Chondrocyte (in vitro differentiated cells): ENCODE measurements at places on chromosomes 6 and 20. TPM values are rescaled to one million over a fixed set of nuclear protein-coding genes. Genes with fewer than 3 reads are reported as not detected.

DNA sequence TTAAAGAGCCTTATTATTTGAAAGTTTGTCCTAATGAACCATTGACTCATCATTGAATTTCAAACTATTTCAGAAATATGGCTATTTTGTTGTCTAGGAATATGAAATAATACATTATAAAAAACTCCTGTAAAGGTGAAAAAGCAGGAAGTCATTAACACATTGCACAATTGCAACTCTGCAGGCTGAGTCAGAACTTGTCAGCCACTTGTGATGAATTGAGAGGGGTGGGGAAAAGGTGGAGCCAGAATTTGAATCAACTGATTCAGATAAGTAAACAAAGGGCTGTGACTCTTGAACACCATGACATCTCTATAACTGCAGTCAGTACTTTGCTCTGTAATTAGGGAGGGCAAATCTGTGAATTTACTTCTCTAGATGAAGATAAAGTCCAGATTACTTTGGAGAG is 6.0 kb downstream of the C6orf141 start:
- DNase-seq, result no peak

- DNase-seq, result no peak
Measured at GRCh38 chr6:30062471-30063178, 1.6 kb downstream of the POLR1H start.

DNA sequence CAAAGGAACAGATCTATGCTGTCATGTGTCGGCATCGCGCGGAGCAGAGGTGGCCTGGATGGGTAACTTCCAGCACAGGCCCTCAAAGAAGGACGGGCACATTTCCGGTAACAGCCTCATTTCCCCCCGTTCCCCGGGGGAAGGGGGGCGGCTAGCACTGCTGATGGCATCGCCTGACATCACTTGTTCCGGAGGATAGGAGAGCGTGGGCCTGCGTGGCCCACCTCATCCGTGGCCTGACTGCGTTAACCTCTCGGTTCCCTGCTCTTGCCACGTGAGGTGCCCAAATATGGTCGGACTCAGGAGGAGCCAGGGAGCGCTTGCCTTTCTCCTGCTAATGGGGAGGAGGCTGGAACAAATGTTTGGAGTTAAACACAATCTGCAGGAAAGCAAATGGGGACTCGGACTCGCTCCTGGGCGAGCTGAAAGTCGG is at the start of gene AKAP12:
AKAP12 (plus strand) TSS at position 365 of the 433 bp plus-strand sequence. CDS start 596 bp downstream, outside the sequence.
- DNase-seq, result no peak

DNA sequence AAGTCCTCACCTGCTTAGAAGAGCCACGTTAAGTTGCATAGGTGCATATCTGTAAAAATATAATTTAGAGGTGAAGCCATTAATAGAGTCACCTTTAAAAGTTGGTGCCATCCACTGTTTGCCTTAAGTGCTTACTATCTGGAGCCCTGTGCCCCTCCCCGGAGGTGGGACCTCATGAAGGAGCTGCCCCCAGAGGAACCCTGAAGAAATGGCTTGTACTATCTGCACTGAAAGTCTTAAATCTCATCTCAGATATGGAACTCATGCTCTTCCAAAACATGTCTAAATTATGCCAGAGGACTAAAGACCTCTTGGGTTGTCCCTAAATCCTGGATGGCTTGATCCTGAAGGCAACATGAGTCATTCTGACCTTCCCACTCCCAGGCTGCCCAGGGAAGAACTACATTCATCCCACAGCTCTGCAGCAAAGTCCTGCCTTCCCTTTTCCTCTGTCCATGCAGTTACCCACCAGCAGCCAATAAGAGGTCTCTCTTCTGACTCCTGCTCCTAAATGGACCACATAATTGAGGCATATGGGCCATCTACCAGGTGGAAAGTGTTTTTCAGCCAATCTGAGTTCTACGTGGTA is 85.3 kb downstream of the ASXL1 start:
- DNase-seq, result no peak

GRCh38 chr20:24657196-24657595 is 187.8 kb downstream of the SYNDIG1 start:
- peak; percentile 47 for DNase-seq

DNA sequence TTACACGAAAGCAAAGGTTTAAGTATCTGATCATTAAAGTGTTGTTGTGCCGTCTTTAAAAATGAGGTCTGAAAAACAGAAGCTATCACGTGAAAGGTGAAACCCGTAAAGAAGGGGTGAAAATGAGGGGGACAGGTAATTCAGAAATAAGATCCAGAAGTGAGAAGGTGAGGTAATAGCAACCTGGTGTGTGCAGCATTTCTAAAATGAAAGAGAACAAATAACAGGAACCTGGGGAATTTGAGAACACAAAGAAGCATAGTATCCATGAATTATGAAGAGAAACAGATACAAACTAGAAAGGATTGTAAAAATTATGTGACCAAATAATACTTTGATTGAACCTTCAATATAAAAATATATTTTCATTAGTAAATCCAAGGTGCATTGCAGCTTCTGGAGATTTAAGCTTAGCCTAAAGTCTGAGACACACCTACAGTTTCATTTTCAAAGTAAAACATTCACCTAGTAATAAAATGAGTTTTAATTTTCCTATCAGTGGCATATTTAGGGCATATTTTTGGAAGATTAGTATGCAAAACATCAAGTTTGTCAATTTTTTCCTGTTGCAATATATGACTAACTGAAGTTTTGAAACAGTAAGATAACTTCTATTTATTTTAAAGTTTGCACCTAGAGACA is 1.4 kb downstream of the HEY2 start:
- no peak for DNase-seq

GRCh38 chr6:31607317-31607716 is 7.7 kb upstream of the AIF1 start:
- DNase-seq, result no peak

- DNase-seq, result no peak
Measured at GRCh38 chr6:36444470-36444869, 1.7 kb downstream of the KCTD20 start.

DNA sequence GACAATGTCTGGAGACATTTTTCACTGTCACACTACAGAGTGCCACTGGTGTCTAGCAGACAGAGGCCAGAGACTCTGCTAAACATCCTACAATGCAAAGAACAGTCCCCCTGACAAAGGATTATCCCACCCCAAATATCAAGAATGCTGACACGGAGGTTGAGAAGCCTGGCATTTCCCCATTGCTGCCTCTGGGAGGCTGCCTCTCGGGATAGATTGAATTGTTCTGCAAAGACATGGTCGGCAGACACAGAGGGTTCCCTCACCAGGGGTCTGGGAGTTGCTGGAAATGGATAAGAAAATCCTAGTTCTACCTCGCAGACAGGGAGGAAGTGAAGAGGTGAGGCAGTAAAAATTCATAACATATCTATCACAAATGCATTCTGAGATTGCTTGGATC is 166.4 kb upstream of the AGPAT4 start:
- DNase-seq, result no peak

- DNase-seq, result no peak
Measured at GRCh38 chr6:130425537-130425936, 59.7 kb downstream of the TMEM200A start.

- DNase-seq, result peak; percentile 90
Measured at GRCh38 chr20:17628101-17628841, 53.8 kb downstream of the RRBP1 start.

DNA sequence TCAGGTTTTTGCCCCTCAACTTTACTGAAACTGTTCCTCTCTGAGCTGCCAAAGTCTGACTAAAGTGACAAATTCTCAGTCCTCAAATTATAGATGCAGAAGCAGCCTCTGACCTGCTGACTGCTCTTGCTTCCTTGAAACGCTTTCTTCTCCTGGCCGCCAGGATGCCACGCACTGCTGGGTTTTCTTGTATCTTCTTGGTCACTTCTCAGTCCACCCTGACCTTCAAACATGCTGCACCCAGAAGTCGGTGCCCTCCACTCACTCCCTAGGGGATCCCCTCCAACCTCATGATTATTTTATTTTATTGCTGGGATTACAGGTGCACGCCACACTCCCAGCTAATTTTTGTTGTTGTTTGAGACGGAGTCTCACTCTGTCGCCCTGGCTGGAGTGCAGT is 24.7 kb downstream of the SYNJ2 start:
- peak; percentile 13 for DNase-seq

- DNase-seq, result no peak
Measured at GRCh38 chr6:21325201-21325856, 268.2 kb upstream of the SOX4 start.

DNA sequence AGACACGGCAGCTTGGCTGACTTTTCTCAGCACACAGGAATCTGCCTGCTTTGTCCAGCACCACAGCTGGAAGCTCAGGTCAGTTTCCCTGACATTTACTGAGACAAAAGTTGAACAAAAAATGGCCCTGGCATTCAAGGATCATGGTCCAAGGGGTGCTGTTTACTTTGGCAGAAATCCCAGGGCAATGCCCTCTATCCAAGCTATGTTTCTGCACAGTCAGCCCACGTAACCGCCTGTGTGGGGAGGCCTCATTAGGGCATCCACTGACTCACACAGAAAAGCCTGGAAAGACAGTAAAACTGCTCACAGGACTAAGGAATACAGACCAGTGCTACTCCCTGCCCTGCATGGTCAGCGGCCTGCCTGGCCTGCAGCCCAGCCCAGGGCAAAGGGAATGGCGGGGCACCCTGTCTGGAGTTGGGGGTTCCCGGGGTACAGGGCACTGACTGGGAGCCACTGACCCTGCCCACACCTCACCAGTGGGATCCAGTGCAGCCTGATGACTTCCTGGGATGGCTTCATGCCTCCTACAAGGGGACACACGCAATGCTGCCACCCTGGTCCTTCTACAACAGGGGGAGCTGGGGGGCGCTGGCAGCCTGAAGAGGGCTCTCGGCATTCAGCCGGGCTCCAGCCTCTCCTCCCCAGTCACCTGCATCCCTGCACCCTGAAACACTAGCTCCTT is 77.1 kb downstream of the NINL start:
- no peak for DNase-seq

GRCh38 chr20:24364482-24364881 is 104.9 kb upstream of the SYNDIG1 start:
- no peak for DNase-seq

DNA sequence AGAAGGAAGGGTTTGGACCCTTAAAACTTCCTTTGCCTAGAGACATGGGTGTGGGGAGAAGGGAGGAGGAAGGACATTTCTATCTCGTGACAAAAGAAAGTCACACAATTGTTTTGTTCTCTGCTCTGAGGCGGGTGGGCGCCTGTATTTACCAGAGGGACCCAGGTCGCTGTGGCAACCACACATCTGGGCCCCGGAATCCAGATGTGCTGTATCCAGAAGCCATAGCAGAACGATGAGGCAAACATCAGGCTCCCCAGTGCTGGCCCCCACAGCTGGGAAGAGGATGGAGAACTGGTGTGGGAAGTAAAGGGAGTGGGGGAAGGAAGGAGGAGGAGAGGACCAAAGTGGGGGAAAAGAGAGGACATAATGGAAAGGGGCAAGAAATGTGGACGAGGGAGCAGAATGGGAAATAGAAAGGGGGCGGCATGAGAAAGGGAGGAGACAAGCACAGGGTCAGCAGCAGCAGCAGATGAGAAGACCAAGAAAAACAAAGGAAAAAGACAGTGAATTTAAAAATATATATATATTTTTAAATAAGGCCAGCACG is 3.4 kb upstream of the TNXB start:
- DNase-seq, result no peak

GRCh38 chr20:60667641-60668040 is 584.4 kb upstream of the CDH4 start:
- no peak for DNase-seq

DNA sequence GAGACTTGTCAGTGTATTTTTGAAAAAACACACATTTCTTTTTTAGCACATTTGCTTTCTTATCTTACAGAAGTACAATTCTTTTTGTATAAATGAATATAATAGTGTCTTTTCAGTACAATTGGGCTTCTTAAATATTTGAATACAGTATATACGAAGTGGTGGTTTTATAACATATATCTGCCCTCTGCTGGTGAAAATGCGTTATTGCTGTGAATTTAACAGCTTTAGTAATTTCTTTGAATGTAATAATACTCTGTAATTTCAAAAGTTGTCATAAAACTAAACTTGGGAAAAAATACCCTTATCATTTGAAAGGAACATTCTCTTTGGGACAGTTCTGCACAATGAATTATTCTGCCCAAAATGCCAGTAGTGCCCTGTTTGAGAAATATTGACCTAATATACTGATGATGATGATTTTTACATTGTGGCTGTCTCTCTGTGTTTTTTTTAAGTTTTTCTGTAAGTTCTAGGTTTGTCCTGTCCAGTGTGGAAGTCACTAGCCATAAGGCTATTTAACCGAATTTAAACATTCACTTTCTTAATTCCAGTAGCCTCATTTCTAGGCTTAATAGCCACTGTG is 19.0 kb downstream of the SMAP1 start:
- DNase-seq, result no peak

- DNase-seq, result no peak
Measured at GRCh38 chr6:122068291-122068769, 331.1 kb upstream of the HSF2 start.

DNA sequence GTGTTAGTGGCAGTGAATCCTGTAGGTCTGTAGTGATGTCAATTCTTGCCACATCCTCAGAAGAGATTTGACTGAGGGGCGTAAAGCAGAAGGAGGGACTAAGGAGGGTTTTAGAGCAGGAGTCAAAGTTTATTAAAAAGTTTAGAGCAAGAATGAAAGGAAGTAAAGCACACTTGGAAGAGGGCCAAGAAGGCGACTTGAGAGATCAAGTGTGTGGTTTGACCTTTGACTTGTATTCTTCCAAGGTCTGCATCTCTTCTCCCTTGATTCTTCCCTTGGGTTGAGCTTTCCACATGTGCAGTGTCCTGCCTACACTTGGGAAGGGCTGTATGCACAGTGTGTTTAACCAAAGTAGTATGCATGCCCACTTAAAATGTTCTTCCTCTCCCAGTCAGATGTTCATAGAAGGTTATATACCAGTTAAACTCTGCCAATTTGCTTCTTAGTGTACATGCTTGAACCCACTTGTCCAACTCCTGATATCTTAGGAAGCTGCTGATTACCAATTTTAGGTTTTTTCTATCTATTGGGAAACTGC is 627.6 kb downstream of the MMUT start:
- no peak for DNase-seq

GRCh38 chr20:48875914-48876240 is 45.6 kb upstream of the ARFGEF2 start:
- DNase-seq, result no peak

GRCh38 chr6:18242062-18242851 is 22.1 kb downstream of the DEK start:
- no peak for DNase-seq

DNA sequence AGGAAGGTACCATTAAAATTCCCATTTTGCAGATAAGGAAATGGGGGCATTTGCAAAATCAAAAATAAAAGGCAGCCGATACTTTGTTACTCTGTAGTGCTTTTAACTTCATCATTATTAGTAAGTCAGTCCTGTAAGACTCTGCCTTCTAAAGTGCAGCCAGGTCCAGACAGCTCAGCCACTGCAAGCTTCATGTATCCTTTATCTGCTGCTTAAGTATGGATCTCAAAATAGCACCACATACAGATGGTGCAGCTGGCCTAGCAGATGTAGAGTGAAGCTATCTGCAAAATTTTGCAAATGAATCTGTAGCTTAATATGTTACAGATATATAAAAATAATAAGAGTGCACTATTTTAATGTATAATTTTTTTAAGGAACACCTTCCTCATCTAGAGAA is 53.4 kb downstream of the NUS1 start:
- no peak for DNase-seq

- no peak for DNase-seq
Measured at GRCh38 chr20:6959900-6960312, 192.4 kb downstream of the BMP2 start.

Gene SASH1
- total RNA-seq, result 54.2 to 89.3 TPM (median 82.9 TPM) in 3 replicates

Gene TNFRSF6B
- total RNA-seq, result 0.79 to 0.99 TPM in 2 of 3 replicates, not detected in the other

Gene ADGRF4
- total RNA-seq, result not detected in 3 replicates

Gene SYCP2L
- 2.6 to 3.6 TPM (median 3.1 TPM) in 3 replicates for total RNA-seq

Gene ZHX3
- 52.6 to 55.5 TPM (median 52.9 TPM) in 3 replicates for total RNA-seq

Gene TEAD3
- 35.1 to 57.1 TPM (median 56.8 TPM) in 3 replicates for total RNA-seq

Gene GNMT
- 0.53 TPM in 1 of 3 replicates, not detected in the others for total RNA-seq

Gene PCSK2
- not detected in 3 replicates for total RNA-seq

Gene RBM38
- total RNA-seq, result 10.8 to 12.0 TPM (median 11.2 TPM) in 3 replicates

Gene LINC00237
- total RNA-seq, result not detected in 3 replicates
